ENCODE measurements at places on chromosomes 7 and 10.
A peak's percentile ranks its signal among the peaks of the same experiment; 100 is the strongest.

DNA sequence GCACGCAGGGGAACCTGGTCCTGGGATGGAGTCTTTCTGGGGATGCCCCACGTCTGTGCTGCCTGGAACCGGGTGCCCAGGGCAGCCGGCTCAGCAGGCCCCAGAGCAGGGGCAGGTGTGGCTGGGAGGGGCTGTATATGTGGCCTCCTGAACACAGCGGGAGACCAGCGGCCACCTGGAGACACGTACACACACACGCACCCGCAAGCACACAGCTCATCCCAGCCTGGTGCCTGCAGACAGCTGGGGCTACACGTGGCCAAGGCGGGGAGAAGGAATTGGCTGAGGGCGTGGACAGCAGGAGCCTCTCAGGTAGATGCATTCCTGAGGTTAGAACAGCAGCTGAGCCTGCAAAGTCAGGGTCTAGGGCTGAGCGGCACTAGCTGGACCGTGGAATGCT, 14.0 kb downstream of the ADAM8 start:
- DNase-seq = no peak

- no peak for DNase-seq
Measured at GRCh38 chr10:112802411-112803022, 147.5 kb upstream of the TCF7L2 start.

DNA sequence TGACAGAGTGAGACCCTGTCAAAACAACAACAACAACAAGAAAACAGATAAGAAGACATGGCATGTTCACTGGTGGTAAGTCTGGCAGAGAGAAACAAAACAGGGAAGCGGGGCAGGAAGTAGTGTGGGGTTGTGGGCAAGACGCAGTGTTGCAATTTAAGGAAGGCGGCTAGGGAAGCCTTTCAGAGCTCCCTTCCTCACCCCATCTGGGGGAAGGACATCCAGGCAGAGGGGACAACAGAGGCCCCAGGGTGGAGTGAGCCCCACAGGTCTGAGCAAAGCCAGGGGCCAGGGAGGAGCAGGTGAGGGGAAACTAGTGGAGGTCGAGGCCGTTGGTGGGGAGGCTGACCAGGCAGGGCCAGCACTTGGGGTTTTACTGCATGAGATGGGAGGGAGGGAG, 16.8 kb downstream of the LAT2 start:
- no peak for DNase-seq

DNA sequence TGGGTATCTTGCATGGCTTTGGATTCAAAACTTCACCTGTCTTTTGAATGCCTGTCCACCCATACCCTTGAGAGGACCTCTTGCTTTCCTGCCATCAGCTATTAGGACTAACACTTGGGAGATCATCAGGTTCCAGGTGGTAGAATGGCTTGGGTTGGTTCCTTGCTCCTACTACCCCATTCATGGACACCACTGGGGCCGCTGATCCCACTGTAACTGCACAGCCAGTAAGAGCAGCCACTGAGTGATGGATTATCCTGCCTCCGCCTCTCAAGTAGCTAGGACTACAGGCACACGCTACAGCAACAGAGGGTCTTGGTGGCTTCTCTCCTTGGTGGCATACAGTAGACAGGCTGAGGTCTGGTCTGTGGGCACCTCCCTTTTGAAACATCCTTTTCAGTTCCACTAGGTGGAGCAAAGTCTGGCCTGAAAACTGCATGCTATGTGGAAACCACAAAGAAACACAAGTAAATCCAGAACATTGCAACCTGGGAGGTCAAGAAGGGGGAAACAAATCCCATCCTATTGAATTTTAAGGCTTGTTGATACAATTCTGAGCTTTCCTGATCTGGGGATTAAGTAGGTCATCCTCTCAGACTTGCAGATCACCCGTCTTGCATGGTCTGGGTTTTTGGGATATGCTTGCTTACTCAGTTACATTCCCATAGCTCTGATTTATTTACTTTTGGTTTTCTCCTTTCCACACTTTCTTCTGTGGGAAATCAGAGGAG, 9.4 kb downstream of the WBP1L start:
- DNase-seq = peak; percentile 86

- DNase-seq = no peak
Measured at GRCh38 chr7:69951458-69951857, 353.2 kb downstream of the AUTS2 start.

DNA sequence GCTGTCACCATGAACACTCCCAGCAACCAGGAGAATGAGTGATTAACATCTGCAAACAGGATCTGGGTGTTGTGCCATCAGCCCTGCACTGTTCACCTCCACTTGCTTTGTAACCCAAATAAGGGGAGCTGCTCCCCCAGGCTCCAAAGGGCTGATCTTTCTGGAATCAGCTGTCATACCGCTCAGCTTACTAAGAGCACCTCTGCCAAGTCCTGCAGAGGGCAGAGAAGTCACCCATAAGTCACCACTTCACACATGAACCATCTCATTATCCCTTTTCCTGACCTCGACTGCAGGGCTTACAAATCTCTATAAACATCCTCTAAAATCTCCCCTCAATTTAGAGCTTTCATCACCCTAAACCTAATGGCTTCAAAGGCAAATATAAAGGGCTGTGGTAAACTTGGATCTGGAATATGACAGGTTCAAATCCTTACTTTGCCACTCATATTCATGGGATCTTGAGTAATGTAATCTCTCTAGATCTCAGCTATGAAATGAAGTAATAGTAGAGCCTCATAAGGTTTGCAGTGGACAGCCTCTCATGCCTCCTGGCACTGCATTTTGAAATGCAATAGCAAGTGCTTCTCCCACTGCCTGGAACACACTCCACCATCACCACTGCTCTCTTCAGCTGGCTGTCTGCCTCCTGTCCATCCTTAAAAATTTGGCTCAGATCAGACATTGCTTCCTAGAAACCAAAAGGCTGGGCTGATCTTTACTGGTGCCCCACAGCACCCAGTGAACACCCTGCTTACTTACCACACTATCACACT, 38.8 kb downstream of the ERLIN1 start:
- peak; percentile 28 for DNase-seq

DNA sequence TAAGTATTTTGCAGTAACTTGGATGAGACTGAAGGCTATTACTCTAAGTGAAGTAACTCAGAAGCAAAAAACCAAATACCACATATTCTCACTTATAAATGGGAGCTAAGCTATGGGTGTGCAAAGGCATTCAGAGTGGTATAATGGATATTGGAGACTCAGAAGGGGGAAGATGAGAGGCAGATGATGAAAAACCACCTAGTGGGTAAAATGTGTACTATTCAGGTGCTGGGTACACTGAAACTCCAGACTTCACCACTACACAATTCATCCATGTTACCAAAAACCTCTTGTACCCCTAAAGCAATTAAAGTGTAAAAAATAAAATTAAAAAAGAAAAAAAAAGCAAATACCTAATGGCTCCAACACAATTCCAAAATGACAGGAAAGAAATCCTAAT, 351.7 kb downstream of the NXPH1 start:
- DNase-seq = no peak

- no peak for DNase-seq
Measured at GRCh38 chr10:97049670-97050069, 136.1 kb downstream of the SLIT1 start.

GRCh38 chr7:135713836-135714470, 14.0 kb downstream of the SLC13A4 start:
- DNase-seq = peak; percentile 24

GRCh38 chr10:98030991-98031431, 590 bp upstream of the CRTAC1 start:
- no peak for DNase-seq

GRCh38 chr7:117775801-117776200, 97.4 kb downstream of the CTTNBP2 start:
- DNase-seq = no peak

DNA sequence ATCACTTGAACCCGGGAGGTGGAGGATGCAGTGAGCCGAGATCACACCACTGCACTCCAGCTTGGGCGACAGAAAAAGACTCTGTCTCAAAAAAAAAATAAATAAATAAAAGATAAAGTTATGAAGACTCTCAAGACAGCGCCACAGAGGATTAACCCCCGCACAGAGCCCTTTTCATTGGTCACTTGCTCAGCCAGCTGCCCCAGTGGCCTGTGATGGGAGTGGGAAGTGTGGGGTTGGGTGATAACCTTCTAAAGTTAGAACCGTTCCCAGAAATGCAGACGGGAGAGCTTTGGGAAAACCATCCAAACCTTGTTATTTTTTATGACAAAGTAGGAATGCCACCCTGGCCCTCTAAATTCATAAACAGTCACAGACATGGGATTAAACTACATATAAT, 57.4 kb downstream of the PARP12 start:
- no peak for DNase-seq

Measured in LHCN-M2 (cell line).